Stimulated activated CD8-positive, alpha-beta memory T cell treated with anti-CD3 and anti-CD28 coated beads, Interleukin-12 subunit alpha, Interleukin-12 subunit beta, amount 100 ng/mL, for 4 hours (primary cell): ENCODE measurements at places on chromosomes 3 and 15.

- DNase-seq = no peak
These were observed 335.0 kb downstream of the MECOM start for GRCh38 chr3:169328471-169328870.

DNA sequence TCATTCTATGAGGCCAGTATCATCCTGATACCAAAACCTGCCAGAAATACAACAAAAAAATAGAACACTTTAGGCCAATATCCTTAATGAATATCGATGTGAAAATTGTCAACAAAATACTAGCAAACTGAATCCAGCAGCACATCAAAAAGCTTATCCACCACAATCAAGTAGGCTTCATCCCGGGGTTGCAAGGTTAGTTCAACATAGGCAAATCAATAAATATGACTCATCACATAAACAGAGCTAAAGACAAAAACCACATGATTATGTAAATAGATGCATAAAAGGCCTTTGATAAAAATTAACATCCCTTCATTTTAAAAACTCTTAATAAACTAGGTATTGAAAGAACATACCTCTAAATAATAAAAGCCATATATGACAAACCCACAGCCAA is 403.2 kb upstream of the AZI2 start:
- no peak for DNase-seq

DNA sequence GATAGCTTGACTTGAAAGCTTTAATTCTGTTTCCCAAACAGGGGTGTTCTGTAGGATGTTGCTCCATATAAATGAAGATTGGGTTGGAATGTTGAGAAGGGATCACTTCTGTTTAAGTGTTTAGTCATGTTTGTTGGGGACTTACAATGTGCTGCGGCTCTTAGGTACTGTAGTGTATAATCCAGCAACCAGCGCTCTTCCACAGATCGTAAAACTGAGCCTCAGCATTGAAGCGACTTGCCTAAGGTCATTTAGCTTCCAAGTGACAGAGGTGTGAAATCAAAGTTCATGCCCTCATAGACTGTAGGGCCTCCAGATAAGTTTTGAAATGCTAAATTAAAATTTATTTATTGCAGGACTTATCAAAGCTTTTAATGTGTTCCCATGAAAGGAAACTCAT is 1.8 kb downstream of the MKRN2 start:
- DNase-seq = no peak

DNA sequence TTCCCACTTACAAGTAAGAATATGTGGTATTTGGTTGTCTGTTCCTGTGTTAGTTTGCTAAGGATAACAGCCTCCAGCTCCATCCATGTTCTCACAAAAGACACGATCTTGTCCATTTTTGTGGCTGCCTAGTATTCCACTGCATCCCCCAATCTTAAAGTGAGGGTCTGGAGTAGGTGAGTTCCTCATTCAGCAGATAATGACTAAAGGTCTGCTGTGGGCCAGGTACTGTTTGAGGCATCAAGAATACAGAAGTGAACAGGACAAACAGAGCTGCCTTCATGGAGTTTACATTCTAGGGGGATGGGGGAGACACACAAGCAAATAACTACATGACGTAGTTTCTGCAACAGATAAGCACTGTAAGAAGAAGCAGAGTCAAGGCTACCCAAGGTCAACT is 24.3 kb downstream of the MKRN2OS start:
- DNase-seq = no peak

GRCh38 chr3:172396400-172396799 is 51.9 kb downstream of the GHSR start:
- DNase-seq = no peak

- DNase-seq = no peak
These were observed 29.4 kb downstream of the TTC14 start for GRCh38 chr3:180631317-180631716.

DNA sequence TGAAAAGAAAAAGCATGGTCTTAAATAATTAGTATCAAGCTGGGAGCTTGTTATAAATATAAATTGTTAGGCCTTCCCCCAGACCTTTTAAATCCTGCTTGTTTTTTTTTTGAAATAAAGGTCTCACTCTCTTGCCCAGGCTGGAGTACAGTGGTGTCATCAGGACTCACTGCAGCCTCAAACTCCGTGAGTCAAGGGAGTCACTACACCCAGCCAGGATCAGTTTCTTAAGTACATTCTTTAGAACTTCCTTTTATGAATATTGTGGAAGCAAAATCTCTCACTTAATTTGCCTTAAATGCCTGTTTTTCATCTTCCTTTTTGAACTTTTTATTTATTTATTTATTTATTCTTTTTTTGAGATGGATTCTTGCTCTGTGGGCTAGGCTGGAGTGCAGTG is 20.8 kb upstream of the DENND4A start:
- DNase-seq = no peak

DNA sequence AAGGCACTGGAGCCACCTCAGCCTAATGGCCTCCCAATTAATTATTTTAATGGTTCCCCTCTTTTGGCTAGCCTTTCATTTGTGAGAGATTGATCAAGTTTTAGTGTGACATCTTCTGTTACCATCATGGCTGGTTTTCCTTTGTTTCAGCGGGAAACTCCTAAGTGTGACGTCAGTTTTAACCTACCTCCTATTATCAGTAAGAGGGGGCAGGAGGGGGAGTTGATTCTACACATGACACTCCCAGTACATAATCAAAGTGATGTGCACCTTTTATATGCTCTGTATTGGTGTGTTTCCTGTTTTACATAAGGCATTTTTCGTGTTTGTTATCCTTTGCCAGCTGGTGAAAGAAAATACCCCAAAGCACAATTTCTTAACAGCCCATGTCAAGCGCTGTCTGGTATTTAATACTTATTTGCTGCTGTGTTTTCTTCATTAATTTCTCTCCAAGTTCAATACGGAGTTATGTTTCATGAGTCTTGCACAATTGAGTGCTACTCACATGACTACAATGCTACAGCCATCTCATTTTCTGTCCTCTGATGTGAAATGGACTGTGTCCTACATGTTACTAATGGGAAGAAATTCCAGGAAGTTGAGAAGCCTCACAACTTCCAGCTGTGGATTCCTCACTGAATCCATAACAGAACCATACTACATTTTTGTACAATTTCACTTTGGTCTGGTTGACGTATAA is 52.2 kb upstream of the POLR2M start:
- no peak for DNase-seq

- DNase-seq = no peak
These were observed 498 bp upstream of the ARNT2 start for GRCh38 chr15:80403712-80404056.

DNA sequence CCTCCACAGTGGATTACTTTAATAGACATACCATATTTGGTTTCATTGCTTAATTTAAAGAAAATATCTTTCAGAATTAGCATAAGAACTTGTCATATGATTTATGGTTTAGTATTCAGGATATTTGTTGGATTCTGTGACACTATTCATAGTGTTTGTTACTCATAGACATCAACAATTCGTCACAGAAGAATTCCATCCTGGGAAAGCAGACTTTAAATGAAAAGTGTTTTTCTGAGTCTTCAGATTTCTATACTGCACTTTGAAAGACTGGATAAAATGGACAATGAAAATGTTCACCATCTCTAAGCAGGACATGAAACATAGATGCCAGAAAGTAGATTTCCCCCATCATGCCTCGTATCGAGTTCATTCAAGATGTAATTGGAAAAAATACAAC is 435.6 kb upstream of the ONECUT1 start:
- DNase-seq = no peak

DNA sequence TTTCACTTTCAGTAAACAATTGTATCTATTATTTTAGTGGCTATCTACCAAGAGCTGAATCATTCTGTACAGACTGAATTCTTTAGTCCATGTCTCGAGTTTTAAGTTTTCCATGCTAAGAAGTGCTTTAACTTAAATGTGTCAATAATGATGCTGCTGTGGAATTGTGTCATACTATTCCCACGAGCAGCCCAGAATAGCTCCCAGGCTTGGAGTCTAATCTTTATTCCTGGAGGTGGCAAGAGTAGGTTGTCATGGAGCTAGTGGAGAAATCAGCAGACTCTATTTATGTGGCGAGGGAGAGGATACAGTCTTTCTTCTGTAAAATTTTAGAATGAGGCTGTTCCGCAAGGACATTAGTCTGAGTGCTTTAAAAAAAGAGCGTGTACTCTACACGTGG is 207.2 kb downstream of the ROBO2 start:
- DNase-seq = no peak

- no peak for DNase-seq
These were observed 81.9 kb downstream of the CCK start for GRCh38 chr3:42183991-42184632.

- DNase-seq = no peak
These were observed 183.8 kb upstream of the IL12A start for GRCh38 chr3:159804726-159805410.

- DNase-seq = no peak
These were observed 31.2 kb downstream of the STRIT1 start for GRCh38 chr3:155262295-155262694.

DNA sequence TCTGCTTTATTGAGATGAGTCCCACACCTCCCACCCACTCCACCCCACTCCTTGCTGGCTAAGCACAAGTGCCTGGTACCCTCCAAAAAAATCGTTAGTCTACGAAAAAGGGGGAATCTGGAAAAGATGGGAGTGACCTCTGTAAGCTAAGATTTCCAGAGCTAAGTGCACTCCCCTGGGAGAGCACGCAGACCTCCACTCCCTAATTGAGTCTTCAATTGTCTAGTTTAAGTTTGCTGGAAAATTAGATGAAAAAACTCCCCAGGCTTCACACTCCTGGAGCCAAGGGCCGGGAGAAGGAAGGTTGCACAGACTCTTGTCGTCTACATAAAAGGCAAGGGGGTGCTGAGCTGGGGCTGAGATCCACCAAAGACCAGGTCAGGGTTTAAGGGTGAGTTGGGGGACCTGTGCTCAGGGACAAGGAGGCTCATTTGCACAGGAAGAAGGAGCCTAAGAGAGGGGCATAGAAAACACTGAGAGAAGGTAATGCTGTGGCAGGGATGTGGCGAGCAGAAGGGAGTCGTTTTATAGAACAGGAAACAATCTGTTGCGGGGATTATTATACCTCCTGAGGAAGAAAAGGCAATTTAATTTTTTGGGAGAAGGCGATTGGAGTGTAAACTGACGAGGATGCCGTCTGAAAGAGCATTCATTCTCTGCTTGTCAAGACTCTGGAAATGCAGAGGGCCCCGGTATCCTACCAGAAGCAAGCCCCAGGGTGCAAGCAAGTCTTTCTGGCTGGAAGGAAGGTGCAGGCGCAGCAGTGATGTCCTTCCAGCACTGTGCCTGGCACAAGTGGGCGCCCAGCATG is 126.5 kb upstream of the DLG1 start:
- DNase-seq = no peak

DNA sequence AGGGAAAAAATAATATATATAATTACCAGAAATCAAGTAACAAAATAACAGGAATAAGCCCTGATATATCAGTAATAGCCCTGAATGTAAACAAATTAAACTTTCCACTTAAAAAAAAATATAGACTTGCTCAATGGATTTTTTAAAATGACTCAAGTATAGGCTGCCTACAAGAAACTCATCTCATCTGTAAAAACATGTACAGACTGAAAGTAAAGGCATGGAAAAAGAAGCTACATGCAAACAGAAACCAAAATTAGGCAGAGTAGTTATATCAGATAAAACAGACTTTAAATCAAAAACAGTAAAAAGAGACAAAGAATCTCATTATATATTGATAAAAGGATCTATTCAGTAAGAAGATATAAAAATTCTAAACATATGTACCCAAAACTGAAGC is 82.4 kb upstream of the STT3B start:
- DNase-seq = no peak

- no peak for DNase-seq
These were observed 28.1 kb downstream of the CLK3 start for GRCh38 chr15:74643665-74644204.

- DNase-seq = no peak
These were observed 654.1 kb downstream of the IGSF11 start for GRCh38 chr3:118380576-118380975.

DNA sequence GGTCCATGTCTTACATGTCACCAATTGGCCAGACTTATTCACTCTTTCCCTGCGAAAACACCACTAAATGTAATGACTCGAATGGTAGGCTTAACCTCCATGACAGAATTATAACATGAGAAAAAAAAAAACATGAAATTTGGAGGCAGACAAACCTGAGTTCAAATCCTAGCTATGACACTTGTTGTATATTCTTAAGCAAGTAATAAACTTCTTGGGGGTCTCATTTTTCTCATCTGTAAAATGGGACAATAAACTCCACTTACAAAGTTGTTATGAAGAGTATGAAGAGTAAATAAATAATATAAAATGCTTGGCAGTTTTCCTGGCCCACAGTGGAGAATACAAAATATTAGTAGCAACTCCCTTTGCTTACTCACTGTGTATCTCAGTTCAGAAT is 11.4 kb upstream of the EIF1B start:
- DNase-seq = no peak

- no peak for DNase-seq
These were observed 26.0 kb downstream of the MASP1 start for GRCh38 chr3:187265461-187265955.

- no peak for DNase-seq
These were observed 281.9 kb upstream of the ONECUT1 start for GRCh38 chr15:53072077-53072476.

DNA sequence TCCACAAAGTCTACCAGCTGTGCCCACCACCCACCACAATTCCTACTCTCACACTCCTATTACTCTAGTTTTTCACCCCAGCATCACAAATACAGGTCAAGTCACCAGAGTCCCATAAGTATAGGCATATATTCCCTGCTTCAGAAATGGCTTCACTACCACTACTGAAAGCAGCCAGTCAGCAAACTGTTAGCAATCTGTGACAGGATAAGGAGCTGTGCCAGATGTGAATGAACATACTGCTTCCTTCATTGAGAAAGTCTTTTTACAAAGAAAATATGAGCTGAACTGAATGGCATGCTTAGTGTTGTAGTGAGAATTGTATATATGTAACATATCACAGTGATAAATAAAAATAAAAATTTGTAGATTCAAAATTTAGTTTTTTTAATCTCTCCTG is 76.8 kb downstream of the C3orf85 start:
- DNase-seq = no peak

GRCh38 chr3:65658401-65658800 is 380.3 kb downstream of the MAGI1 start:
- no peak for DNase-seq

DNA sequence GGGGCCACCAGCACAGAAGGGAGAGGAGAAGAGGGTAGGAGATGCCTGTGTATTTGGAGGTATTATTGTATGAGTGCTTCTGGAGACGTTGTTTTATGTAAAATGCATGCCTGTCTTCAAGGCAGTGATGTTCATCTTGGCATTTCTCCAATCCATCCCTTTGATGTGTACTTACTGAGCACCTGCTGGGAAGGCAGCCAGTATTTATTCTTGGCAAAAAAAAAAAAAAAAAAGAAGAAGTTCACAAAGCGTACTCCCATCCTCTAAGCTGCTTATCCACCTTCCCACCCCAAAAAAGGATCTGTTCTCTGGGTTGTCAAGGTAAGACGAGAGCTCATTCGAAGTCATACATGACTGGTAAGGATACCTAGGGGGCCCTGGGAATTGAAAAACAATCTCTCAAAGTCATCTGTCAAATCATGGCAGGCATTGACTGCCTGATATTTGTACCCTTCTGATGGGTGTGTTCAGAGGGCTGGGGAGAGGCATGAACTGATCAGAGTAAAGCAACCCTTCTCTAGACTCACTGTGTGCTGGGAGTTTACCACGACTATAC is 30.0 kb upstream of the SLC6A1 start:
- DNase-seq = no peak
